Activated naive CD4-positive, alpha-beta T cell treated with anti-CD3 and anti-CD28 coated beads, Interleukin-2, amount 50 U/mL, for 16 hours (primary cell): ENCODE measurements at places on chromosomes 16 and 17.

DNA sequence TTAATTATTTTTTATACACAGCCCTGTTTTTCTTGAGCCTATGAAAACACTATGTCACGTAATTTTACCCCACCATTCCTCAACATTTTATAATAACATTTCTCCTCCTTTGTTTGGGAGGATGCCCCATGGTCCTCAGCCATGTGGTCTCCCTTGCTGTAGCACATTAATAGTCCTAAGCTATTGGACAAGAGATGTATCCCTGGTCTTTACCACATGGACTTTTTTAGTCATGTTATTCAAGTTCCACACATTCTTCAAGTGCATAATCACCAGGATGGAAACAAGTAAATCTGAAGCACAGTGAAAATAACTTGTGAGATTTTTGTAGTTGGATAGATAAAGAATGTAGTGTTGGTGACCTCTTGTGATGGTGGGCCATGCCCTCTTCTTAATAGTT, 2.0 kb upstream of the KRTAP2-3 start:
- DNase-seq = no peak

- no peak for DNase-seq
These were observed 4.5 kb downstream of the SCARF1 start for GRCh38 chr17:1641065-1641403.

DNA sequence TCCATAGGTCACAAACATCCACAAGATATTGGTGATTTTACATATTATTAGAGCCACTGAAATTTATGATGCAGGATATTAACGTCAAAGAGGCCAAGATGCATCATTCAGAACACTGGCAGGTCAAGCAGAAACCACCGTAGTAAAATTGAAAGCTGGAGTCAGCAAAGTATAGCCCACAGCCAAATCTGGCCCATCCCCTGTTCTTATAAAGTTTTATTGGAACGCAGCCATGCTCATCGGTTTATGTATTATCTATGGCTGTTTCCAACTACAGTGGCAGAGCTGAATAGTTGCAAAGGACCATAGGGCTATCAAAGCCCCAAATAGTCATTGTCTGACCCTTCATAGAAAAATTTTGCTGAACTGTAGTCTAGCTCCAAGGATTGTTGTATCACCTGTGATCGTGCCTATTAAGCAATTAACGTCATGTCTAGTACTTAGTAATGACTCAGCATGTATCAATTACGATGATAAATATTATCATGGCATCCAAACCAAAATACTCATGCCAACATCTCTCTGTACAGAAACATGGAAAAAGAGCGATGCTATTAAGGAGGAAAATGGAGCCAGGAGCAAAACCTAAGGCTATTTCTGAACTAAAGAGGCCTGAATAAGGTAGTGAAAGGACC, 165.6 kb downstream of the IRX3 start:
- DNase-seq = no peak

GRCh38 chr16:78306361-78306760, 206.9 kb downstream of the WWOX start:
- DNase-seq = no peak

GRCh38 chr16:12171206-12171605, 194.7 kb downstream of the SNX29 start:
- no peak for DNase-seq

- DNase-seq = peak; percentile 53
These were observed 53.7 kb downstream of the SNX20 start for GRCh38 chr16:50627419-50627818.

DNA sequence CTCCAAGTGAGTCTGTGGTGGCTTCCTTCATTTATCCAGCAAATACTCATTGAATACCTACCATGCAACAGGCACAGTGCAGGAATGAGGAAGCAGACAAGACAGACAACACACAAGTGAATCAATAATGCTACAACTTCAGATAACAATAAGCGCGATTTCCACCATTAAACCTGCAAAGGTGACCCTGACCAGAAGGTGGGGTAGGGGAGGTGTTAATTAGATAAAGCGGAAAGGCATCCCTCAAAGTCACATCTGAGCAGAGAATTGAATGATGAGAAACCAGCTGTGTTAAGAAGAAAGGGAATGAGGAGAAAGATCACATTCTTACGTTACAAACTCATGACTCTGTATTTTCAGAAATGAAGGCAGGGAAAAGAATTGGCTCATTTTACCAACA, 26.3 kb downstream of the ZZEF1 start:
- DNase-seq = no peak

- DNase-seq = no peak
These were observed 124.1 kb upstream of the TNRC6C start for GRCh38 chr17:77834170-77835115.

- no peak for DNase-seq
These were observed 82.4 kb downstream of the WNT3 start for GRCh38 chr17:46736100-46736499.

DNA sequence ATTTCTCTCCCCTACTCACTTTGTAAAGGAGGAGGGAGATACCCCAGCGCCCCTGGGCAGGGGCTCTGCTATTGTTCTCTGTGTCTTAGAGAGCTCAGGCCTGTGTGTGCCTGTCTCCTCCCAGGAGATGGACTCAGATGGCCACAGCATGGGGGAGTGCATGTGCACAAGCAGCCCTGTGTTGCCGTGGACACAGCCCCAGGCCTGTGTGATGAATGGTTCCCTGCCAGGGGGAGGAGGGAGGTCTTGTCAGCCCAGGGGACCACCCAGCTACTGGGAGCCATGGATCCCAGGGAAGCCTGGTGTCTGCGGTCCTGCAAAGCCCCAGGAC, 26.3 kb downstream of the GINS2 start:
- no peak for DNase-seq

DNA sequence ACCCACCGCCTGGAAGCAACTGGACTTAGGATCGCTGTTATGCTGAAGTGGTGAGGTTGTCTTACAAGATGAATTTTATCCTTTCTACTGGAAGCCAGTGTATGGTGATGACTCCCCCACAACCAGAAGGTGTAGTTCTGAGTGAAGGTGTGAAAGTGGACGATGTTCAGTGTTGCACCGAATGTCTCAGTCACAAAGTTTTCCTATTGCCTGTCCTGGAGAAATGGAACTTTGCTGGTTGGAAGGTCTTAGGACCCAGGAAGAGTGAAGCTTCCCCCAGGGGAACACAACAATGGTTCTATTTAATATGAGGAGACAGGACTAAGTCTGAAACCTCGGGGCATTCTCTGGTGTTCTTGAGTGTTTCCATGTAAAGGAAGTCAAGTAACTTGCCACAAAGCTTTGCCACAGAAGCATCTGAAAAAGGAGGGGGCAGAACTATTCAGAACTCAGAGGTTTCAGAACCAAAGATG, 44.2 kb downstream of the USP22 start:
- no peak for DNase-seq

DNA sequence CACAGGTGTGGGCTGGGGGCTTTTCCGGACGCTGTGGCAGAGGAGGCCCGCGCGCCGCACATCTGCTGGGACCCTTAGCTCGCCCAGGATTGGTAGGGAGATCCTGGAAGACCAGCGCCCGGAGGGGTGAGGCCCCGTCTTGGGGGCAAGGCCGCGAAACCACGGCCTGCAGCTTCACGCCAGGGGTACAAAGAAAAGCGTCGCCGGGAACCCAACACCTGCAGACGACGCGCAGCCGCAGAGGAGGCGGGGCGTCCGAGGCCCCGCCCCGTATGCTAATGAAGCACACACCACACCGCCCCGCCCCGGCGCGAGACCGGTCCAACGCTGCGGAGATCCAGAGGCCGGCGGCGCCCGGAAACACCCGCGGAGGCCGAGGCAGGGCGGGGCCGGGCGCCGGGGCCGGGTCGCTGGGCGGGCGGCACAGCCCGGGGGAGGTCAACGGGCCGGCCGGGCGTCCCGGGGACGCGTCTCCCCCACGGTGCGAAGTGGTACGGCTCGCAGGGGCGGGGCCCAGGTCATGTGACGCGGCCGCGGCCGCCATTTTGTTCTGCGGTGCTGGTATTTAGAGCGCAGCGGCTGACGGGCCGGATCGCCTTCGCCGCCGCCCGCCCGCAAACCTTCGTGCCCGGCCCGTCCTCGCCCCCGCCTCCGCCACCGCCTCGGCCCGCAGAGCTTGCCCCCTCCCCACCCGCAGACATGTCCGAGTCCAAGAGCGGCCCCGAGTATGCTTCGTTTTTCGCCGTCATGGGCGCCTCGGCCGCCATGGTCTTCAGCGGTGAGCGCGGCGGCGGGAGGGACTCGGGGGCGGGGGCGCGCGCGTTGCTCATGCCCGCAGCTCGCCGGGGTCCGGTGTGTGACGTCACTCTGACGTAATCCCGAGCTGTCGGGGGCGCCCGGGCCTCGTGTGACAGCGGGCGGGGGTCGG, at the start of gene ATP6V0C:
Gene ATP6V0C, plus strand, starts transcription at position 548 of the 928 bp plus-strand sequence. Its CDS starts 152 bp downstream, at position 700.
- peak; percentile 89 for DNase-seq

- DNase-seq = no peak
These were observed 89.2 kb downstream of the PITPNC1 start for GRCh38 chr17:67466251-67466796.

GRCh38 chr17:8725881-8726876, 18.5 kb downstream of the CCDC42 start:
- DNase-seq = no peak

- DNase-seq = no peak
These were observed 24.7 kb downstream of the NSMCE1 start for GRCh38 chr16:27243725-27244362.
